Testis (tissue), 5 donors: ENCODE measurements at places on chromosomes 6 and 20.

DNA sequence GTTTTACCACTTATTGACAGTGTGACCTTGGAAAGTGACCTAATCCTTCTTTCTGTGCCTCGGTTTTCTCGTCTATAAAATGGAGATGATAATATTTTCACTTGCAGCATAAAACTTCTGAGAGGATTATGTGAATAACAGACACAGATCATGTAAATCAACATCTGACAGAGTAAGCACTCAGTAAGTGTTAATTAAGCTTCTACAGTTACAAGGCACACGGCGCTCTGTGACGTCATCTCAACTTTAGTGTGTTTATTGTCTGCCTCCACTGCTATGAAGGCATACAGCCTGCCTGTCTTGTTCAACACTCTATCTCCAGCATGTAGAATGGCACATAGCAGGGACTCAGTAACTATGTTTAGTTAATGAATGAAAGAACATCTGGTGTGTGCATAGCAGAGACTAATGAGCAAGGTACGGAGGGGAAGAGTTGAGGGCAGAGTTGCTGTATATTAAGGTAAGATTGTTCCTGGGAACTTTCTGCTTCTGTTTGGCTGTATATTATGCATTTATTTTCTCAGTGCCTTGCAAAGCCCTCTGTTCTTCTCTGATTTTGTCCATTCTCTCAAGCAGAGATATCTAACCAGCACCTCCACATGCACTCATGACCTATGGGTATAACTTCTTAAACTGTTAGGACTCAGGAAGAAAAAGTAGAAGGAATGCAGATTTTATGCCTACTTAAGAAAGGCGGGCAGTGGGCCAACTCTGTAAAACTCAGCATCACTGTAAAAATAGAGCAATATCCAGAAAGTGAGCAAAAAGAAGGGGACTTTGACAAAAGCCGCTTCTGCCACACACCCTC lies 66.4 kb upstream of the STMND1 start:
- no peaks in the 10 kb centered on the region for H3K36me3 ChIP-seq
- DNase-seq, result no peak
- no peaks in the 10 kb centered on the region for H3K27me3 ChIP-seq
- no peak overlapping the region for H3K4me3 ChIP-seq

- H3K27ac ChIP-seq, result no peak overlapping the region
- no peak for DNase-seq
- no peaks in the 10 kb centered on the region for H3K4me1 ChIP-seq
- no peaks in the 10 kb centered on the region for H3K36me3 ChIP-seq
- H3K4me3 ChIP-seq, result no peak overlapping the region
Measured at GRCh38 chr20:37630166-37630565, 63.7 kb upstream of the CTNNBL1 start.

DNA sequence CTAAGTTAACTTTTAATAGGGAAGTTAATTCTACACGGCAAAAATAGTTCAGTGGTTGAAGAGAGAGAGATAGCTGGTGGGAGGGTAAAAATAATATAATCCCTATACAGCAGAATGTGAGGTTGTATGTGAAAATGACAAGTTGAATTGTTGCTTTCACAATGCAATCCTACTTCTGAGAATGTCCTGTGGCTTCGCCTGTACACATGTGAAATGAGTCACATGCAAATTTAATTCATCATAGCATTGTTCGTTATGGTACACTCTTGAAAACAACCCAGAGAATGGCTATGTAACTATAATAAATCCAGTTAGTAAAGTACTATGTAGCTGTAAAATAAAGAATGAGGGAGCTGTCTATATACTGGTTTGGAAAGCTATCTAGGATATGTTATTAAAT lies 46.0 kb upstream of the HINT3 start:
- no peak overlapping the region for H3K27ac ChIP-seq
- no peak overlapping the region for H3K4me3 ChIP-seq
- H3K36me3 ChIP-seq, result no peaks in the 10 kb centered on the region
- no peaks in the 10 kb centered on the region for H3K4me1 ChIP-seq
- no peak for DNase-seq
- no peaks in the 10 kb centered on the region for H3K27me3 ChIP-seq

- no peaks in the 10 kb centered on the region for H3K27me3 ChIP-seq
- peak; percentile 73 for DNase-seq
- no peak overlapping the region for H3K4me3 ChIP-seq
- peaks cover 2% of the 10 kb centered on the region for H3K4me1 ChIP-seq
Measured at GRCh38 chr6:19896693-19897010, 59.5 kb downstream of the ID4 start.

- no peaks in the 10 kb centered on the region for H3K27me3 ChIP-seq
- no peak for DNase-seq
- H3K4me3 ChIP-seq, result no peak overlapping the region
- H3K27ac ChIP-seq, result no peak overlapping the region
- peaks cover 8% of the 10 kb centered on the region for H3K4me1 ChIP-seq
Measured at GRCh38 chr6:15279047-15279661, 33.3 kb downstream of the JARID2 start.

DNA sequence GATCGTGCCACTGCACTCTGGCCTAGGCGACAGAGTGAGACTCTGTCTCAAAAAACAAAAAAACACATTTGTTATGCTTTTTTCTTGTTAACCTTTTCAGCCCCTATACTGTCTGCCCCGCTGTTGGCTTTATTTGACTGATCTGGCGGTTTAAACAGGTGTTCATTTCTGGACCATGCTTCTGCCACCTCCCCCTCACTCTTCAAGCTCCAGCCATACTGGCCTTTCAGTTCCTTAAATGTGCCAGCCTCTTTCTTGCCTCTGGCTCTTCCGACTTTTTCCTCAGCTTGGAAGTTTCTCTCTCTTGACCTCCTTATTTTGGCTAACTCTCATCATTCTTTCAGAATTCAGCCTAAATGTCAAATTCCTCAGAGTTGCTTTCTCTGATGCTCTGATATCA lies 35.2 kb upstream of the TXLNB start:
- H3K4me3 ChIP-seq, result no peak overlapping the region
- no peaks in the 10 kb centered on the region for H3K36me3 ChIP-seq
- no peak overlapping the region for H3K27ac ChIP-seq
- no peaks in the 10 kb centered on the region for H3K4me1 ChIP-seq
- DNase-seq, result no peak

GRCh38 chr20:33753143-33753542 lies 21.3 kb downstream of the ZNF341 start:
- H3K4me3 ChIP-seq, result no peak overlapping the region
- no peak for DNase-seq
- no peaks in the 10 kb centered on the region for H3K27me3 ChIP-seq
- no peaks in the 10 kb centered on the region for H3K36me3 ChIP-seq
